ENCODE measurements at places on chromosomes 6 and 20.

GRCh38 chr20:54105653-54106052 lies 35.3 kb upstream of the BCAS1 start:
- no peak for DNase-seq

- DNase-seq = no peak
Observed at GRCh38 chr6:136801581-136801980, 9.3 kb upstream of the MAP3K5 start.

GRCh38 chr6:100001915-100002388 lies 7.9 kb upstream of the MCHR2 start:
- DNase-seq = peak; percentile 68

DNA sequence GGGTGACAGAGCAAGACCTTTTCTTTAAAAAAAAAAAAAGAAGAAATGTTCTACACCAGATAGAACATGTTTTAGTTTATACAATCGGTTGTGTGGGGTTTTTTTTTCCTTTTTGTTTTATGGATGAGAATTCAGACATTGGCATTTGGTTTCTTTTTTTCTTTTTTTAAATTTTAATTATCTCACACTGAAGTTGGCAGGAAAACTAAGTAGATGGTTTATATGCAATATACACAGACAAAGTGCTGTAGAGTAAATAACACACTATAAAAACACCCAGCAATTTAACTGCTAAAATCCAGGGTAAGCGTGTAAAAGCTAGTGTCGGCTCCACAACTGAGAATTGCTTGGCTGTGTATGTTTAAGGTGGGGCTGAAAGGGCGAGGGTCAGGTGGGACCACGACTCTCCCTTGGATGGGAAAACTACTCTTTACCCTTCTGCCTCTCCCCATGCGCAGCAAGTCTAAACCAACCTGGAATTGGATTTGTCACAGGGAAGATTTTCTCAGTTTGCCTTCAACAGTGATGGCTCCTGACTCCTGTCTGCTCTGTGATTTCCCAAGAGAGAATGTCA lies 147.1 kb upstream of the MARCKS start:
- no peak for DNase-seq

DNA sequence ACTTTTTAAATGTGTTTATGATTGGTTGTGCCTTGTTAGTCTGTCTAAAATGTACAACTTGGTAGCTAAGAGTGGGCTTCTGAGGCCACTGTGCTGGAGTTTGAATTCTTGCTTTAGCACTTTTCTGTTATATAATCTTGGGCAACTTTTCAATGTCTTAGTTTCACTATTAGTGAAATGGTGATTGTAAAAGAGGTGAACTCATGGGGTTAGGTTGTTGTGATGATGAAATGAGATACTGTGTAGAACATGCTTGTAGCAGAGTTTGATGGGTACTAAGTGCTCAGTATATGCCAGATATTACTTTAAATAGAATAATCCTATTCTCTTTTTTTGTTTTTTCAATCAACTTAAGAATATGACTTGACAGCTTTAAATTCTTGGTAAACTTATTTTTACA lies 624.7 kb downstream of the CD109 start:
- no peak for DNase-seq

- DNase-seq = no peak
Observed at GRCh38 chr6:64838726-64839125, 868.3 kb downstream of the EYS start.

DNA sequence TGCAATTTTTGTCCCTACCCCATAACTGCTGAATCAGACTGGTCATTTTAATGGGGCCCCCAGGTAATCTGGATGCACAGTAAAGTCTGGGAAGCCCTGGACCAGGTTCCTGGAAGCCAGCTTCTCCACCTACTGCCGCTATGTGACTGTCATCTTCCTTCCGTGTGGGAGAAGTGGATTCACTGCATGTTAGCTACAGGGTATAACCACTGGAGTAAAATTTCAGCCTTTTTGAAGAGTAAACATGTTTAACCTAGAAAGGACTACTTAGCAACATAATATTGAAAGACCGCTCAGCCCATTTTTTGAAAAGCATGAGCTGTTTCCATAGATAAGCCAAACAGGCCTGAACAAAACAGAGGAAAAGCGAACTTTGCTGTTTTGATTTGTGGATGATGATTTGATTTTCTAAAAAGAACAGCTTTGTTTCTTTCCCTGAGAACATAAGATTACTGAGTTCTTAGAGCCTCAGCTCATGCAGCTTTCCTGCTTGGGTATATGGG lies 208.1 kb downstream of the PLCB4 start:
- DNase-seq = no peak
